CD8-positive, alpha-beta memory T cell (primary cell): ENCODE measurements at places on chromosomes 1 and 21. TPM values are rescaled to one million over a fixed set of nuclear protein-coding genes. Genes with fewer than 3 reads are reported as not detected.

DNA sequence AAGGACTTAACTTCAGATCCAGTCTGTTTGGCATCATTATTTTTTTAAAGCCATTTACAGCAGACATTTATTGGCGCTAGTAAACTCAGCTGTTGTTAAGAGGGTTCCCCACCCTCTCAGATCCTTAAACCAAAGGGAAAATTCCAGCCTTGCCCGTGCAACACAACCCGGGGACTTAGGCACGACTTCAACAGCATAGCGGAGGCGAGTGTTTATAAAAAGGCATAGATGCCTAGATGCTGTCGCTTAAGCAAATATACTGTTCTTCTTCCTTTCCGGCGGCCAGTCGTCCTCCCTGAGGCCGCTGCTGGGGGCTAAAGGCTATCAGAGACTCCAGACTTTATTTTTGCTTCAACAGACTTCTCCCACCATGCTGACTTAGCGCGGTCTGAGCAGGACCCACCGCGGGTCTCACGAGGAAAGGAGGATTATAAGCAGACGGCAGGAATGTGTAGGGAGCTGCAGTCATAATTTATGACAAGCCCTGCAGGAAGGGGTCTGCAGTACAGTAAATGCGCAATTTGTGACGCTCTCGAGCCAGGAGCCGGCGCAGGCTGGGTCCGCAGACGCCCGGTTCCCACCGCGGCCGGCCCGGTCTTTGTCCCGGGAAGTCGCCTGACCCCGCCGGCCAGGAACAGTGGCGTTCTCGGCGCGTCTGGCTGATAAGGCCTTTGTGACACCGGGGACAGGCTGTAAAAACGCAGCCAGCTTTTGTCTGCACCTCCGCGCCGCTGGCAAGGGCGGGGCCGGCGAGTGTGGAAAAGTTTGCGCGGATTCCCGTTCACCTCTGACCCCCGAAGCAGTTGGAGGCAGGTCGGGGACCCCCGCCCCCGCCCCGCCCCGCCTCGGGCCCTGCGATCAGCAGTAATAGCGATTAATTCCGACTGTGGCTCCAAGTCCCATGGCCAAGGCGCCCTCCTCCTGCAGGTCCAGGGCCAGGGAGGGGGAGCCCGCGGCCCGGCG, 61.2 kb upstream of the ARHGEF16 start:
- H3K27me3 ChIP-seq = peaks cover 4% of the 10 kb centered on the region
- DNase-seq = no peak
- no peaks in the 10 kb centered on the region for H3K36me3 ChIP-seq
- no peak overlapping the region for H3K27ac ChIP-seq
- no peak overlapping the region for H3K4me3 ChIP-seq
- no peaks in the 10 kb centered on the region for H3K4me1 ChIP-seq

GRCh38 chr21:41677671-41678015, 89.2 kb downstream of the RIPK4 start:
- H3K4me1 ChIP-seq = no peaks in the 10 kb centered on the region
- H3K36me3 ChIP-seq = no peaks in the 10 kb centered on the region
- no peaks in the 10 kb centered on the region for H3K27me3 ChIP-seq

GRCh38 chr1:194052514-194053338, 866.3 kb upstream of the B3GALT2 start:
- H3K4me3 ChIP-seq = peak overlapping the region; percentile 8
- H3K36me3 ChIP-seq = no peaks in the 10 kb centered on the region
- DNase-seq = no peak
- H3K4me1 ChIP-seq = peaks cover 61% of the 10 kb centered on the region
- no peaks in the 10 kb centered on the region for H3K27me3 ChIP-seq

GRCh38 chr1:181417915-181418314, 65.4 kb upstream of the CACNA1E start:
- H3K27me3 ChIP-seq = no peaks in the 10 kb centered on the region
- no peak overlapping the region for H3K27ac ChIP-seq
- no peaks in the 10 kb centered on the region for H3K36me3 ChIP-seq
- no peaks in the 10 kb centered on the region for H3K4me1 ChIP-seq

Gene MECR
- 14.5 TPM for polyA plus RNA-seq

- H3K4me3 ChIP-seq = no peak overlapping the region
- H3K4me1 ChIP-seq = no peaks in the 10 kb centered on the region
- no peak for DNase-seq
- H3K36me3 ChIP-seq = no peaks in the 10 kb centered on the region
Observed at GRCh38 chr1:242890192-242890741, 364.8 kb downstream of the CEP170 start.

Gene PRKAA2
- polyA plus RNA-seq = not detected

DNA sequence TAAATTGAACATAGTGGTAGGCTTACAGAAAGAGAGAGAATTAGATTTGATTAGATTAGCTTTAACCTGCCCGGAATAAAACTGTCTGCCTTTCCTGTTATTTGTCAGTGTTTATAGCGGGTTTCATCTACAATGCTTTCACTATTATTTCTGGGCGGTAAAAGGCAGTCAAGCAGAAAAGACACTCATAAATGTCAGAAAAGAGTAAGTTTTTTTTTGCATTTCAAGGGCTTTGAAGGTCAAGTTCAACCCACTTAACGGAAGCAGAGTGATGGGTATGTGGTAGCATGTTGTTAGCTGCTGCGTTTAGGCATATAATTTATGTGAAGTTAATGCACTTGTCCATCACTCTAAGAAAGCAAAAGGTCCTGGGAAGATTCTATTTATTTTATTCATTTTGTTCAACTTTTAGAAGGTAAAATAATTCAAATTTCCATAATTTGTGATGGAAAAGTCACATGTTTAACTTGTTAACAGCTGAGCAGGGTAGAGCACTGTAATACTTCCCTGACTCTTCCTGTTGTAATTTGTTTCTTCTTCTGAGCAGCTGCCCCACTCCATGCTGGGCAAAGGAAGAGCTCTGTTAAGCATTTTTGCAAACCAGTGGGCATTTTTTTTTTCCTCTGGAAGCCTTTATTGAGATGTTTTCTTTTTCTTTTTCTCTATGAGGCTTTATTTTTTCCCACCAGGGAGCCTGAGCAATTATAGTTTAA, 220.1 kb downstream of the ST6GALNAC3 start:
- H3K27ac ChIP-seq = no peak overlapping the region
- DNase-seq = no peak
- H3K36me3 ChIP-seq = no peaks in the 10 kb centered on the region

Gene C1orf226
- polyA plus RNA-seq = not detected

DNA sequence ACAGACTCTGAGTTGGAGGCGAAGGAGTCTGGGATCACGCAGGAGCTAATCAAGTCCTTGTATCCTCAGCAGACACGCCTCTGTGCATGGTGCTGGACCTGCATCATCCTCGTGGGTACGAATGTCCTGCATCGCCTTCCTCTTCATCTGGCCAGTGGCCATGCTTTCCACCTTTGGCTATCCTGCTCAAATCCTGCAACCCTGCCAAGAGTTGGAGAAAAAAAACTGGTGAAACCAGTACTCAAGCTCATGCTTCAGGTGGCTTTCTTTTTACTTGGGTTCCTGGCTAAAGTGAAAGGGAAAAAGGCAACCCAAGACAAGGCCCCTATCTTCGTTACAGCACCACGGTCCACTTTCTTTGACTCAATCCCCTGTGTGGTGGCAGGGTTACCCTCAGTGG, 8.9 kb downstream of the SETSIP start:
- no peak overlapping the region for H3K4me3 ChIP-seq
- H3K27ac ChIP-seq = no peak overlapping the region
- no peak for DNase-seq
- H3K36me3 ChIP-seq = no peaks in the 10 kb centered on the region

Gene TSEN15
- polyA plus RNA-seq = 54.3 TPM

GRCh38 chr1:245707941-245708340, 553.2 kb downstream of the KIF26B start:
- H3K4me3 ChIP-seq = no peak overlapping the region
- no peak for DNase-seq
- no peaks in the 10 kb centered on the region for H3K27me3 ChIP-seq
- no peak overlapping the region for H3K27ac ChIP-seq
- H3K4me1 ChIP-seq = no peaks in the 10 kb centered on the region
- H3K36me3 ChIP-seq = no peaks in the 10 kb centered on the region

- DNase-seq = no peak
- no peak overlapping the region for H3K27ac ChIP-seq
- no peaks in the 10 kb centered on the region for H3K36me3 ChIP-seq
Observed at GRCh38 chr1:67815303-67816094, 17.8 kb downstream of the GNG12 start.

DNA sequence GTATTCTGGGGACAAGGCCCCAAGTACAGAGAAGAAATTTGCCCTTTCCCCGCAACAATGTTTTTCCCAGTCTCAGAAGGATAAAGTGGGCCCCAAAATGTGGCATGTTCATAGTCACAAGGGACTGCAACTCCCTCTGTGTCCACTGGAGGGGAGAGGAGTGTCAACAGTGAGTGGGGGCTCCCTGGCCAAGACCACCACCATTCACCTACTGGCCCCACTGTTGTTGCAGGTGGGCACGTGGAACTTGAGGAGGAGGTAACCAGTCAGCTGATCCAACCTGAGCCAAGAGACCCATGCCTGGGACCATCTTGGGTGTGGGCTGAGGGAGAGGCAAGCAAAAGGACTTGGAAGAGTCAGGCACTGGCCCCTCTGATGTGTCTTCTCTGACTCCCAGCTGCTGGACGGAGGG, 777 bp downstream of the NUDT17 start:
- peak; percentile 34 for DNase-seq
- H3K27me3 ChIP-seq = no peaks in the 10 kb centered on the region
- H3K27ac ChIP-seq = peak overlapping the region; percentile 68
- peaks cover 10% of the 10 kb centered on the region for H3K4me1 ChIP-seq
- H3K36me3 ChIP-seq = peaks cover 15% of the 10 kb centered on the region
- peak overlapping the region; percentile 75 for H3K4me3 ChIP-seq

Gene HMGCL
- 28.0 TPM for polyA plus RNA-seq
